Muscle of leg (tissue), 16 donors: ENCODE measurements at places on chromosomes 12 and 14. TPM values are rescaled to one million over a fixed set of nuclear protein-coding genes. Genes with fewer than 3 reads are reported as not detected.

Gene NFATC4
- polyA plus RNA-seq = 71.1 TPM

Gene SNRPF
- polyA plus RNA-seq = 63.8 TPM

GRCh38 chr12:117111821-117112595 lies 12.8 kb upstream of the TESC start:
- peak; percentile 16 for DNase-seq

- DNase-seq = no peak
These were observed 125.8 kb upstream of the AVPR1A start for GRCh38 chr12:63276537-63277365.

DNA sequence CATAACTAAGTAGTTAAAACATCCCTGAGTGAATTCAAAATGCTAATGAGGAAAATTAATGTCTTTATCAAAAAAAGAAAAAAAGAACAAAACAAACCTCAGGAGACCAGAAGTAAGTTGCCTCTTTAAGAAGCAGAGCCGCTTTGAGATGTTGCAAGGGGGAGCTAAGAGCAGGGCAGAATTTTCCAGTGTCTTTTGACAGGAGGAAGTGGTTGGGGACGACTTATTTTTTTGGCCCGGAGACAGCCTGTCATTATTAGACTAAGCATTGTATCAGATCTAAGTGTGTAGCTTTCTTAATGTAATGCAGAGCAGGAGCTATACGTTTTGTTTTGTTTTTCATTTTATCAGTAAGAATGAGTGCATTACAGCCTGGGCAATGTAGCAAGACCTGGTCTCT lies 206.6 kb downstream of the CACNA1C start:
- DNase-seq = peak; percentile 49
